ENCODE measurements at places on chromosomes 7 and 10.
A peak's percentile ranks its signal among the peaks of the same experiment; 100 is the strongest.

- no peak for DNase-seq
Observed at GRCh38 chr10:43252783-43253341, 14.0 kb downstream of the RASGEF1A start.

- DNase-seq, result no peak
Observed at GRCh38 chr7:91348711-91349110, 84.5 kb downstream of the FZD1 start.

DNA sequence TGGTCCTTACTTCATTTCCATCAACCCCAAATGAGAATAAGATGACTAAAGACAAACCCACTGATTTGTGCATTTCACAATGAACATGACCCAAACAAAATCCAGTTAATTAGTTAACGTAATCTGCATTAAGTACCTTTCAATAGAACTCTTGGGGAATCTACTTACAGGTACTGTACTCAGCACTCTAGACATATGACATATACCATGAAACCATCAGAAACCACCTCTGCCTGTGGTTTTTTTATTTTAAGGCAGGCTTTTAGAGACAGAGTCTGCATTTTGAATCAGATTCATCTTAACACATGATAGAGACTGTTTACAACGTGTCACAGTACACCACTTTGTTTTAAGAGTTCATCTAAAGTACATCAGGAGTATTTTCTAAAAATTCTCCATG lies 168.4 kb downstream of the BTAF1 start:
- no peak for DNase-seq

GRCh38 chr7:108404509-108405420 lies 51.5 kb downstream of the NRCAM start:
- no peak for DNase-seq

DNA sequence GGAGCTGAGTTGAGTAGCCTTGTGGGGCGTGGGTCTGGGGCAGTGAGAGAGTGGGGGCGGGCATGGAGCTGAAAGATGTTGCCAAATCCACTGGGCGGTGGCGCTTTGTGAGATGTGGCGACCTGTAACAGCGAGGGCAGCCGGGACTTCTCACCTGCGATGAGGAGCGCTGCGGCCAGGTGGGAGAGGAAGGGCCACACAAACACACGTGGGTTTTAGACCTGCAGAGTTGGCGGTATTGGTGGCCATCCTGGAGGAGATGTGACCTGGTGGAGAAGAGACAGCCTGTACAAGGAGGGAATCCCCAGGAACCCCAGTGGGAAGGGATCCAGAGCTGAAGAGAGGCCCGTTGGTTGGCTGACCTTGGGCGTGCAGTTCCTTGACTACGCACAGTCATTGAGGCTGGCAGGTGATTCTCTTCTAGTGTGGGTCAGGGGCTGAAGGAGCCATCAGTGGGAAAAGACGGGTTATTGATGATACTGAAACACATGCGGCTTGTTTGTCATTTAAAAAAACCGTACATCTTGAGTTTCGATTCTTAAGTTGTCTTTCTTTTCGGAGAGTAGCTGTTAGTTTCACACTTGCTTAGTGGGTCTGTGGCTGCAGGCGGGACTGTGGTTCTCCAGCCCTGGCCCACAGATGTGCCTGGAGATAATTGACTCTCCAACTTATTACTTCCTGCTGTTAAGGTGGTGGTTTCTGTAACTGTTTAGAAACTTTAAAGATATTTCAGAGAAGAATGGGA lies 2.4 kb downstream of the CHST12 start:
- peak; percentile 78 for DNase-seq
